ENCODE measurements at places on chromosomes 3 and 15.

GRCh38 chr3:4986782-4987537, 7.7 kb downstream of the BHLHE40 start:
- DNase-seq, result peak; percentile 97

DNA sequence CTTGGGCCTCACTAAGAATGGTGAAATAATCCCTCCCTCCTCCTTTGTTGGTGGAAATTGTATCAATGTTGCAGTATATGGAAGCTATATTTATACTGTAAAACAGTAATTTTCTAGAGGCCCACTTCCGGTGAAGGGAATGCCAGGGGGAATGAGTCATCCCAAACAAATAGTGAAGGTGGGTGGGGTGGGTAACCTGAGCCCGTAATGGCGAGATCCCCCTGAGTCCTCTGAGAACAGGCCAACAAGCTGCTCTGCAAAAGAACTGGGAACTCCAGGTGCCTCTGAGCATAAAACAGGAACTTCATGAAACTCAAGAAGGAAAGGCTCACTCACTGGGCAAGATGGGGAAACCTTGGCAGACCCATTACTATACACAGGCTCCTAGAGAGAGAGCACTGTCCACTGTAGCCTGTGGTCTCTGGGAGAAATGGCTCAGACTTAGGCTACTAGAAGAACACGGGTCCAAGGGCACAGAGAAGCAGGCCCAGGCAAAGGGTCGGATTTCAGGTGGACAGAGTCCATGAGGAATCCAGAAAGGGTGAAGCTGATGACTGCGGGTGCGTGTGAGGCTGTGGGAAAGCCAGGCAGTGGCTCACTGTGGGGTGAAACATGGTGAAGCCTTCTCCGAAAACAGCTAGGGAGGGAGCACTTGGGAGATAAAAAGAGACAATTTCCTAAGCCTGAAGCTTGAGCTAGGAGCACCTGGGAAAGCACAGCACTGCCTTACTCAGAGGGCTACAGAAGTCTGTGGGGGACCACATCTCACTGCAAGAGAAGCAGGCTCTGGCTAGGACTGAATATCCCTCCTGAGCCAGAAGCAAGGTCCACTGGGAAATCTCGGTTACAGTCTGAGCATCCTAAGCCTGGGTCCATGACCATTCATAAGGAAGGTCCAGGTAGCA, 19.8 kb downstream of the LARP6 start:
- peak; percentile 84 for DNase-seq

- DNase-seq, result no peak
Observed at GRCh38 chr15:100687582-100688141, 85.3 kb downstream of the ASB7 start.

DNA sequence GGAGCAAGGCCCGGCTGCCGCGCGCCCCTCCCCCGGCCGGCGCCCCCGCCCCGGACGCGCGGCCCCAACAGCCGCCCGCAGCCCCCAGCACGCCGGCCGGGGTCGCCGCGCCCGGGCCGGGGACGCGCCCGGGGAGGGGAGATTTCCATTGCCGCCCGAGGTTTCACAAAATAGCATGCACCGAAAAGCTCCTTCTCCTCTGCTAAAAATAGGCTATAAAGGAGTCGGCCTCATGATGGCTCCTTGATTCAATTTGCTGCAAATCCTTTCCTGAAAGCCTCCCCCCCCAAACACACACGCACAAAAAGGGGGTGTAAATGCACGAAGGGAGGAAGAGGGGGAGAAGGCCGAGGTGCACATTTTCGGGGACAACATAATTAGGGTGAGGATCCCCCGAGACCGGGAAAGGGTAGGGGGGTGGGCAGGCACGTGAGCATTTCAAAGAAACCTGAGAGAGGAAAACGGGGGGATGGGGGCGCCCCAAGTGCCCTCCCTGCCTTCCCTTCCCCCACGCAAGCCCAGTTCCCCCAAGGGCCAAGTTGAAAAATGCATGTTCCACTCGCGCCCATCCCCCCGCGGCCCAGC, 734 bp downstream of the TBL1XR1 start:
- DNase-seq, result peak; percentile 72

GRCh38 chr3:58039601-58040000, 31.4 kb downstream of the FLNB start:
- DNase-seq, result no peak

- peak; percentile 11 for DNase-seq
Observed at GRCh38 chr15:70410371-70410985, 312.8 kb upstream of the TLE3 start.

- no peak for DNase-seq
Observed at GRCh38 chr3:188392076-188392475, 238.1 kb downstream of the LPP start.

- DNase-seq, result no peak
Observed at GRCh38 chr3:71348001-71348632, 235.4 kb downstream of the FOXP1 start.

DNA sequence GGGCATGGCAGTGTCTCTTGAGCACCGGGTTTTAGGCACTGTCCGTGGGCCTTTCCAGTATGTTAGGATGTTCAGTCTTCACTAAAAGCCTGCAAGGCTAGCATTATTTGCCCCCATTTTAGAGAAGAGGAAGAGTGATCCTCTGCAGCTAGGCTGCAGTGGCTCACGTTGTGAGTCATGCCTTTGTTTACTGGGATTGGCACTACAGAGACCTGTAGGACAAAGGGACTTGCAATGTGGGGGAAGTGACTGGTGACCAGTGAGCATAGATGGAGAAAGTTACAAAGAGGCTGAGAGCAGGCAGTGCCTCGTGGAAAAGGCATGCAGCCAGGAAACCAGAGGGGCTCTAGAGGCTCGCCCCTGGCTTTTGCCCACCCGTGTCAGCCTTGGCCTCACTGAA, 26.8 kb upstream of the CPNE9 start:
- no peak for DNase-seq

GRCh38 chr3:61772456-61772855, 211.1 kb downstream of the PTPRG start:
- DNase-seq, result no peak

DNA sequence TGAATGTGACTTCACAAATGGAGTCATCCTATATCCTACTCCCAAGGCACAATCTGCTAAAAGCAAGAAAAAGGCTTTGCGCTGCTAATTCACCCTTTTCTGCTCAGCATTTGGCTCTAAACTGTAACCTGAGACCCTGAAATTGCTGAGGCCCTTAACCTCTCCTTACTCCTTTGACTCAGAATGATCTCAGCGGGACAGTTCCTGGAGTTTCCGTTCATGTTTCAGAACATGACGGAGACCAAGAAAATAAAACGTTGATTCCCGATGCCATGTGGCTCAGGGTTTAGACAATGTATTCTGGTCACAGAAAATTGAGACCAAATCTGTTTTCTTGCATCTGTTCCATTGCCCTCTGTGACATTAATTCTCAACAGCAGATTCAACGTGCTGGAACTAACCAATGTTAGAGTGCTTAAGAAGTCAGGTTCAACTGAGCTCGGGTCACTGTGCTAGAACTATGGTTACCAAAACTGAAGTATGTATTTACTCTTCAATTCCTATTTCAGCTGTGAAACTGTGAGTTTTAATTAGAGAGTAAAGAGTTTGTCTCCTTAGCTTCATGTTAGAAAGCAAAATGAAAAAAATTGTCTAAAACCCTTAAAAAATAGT, 45.4 kb upstream of the TMC3 start:
- peak; percentile 42 for DNase-seq

DNA sequence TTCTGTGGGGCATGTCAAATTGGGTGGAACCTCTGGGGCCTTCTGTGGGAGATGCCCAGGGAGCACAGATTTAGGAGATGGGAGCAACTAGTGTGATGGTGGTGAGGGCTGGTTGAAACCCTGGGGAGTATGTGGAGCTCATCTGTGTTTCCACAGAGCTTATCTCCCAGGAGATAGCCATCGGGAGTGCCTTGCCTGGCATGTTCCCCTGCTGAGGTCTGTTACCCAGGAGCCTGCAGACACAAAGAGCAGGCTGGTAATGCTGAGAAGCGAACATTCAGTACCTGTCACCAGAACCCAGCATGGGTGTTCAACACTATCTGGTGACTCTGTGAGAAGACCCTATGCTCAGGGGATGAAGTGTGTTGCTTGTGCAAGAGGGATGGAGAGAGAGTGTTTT, 85.0 kb downstream of the CLSTN2 start:
- no peak for DNase-seq

GRCh38 chr15:60819860-60820259, 340.9 kb upstream of the ICE2 start:
- DNase-seq, result no peak

DNA sequence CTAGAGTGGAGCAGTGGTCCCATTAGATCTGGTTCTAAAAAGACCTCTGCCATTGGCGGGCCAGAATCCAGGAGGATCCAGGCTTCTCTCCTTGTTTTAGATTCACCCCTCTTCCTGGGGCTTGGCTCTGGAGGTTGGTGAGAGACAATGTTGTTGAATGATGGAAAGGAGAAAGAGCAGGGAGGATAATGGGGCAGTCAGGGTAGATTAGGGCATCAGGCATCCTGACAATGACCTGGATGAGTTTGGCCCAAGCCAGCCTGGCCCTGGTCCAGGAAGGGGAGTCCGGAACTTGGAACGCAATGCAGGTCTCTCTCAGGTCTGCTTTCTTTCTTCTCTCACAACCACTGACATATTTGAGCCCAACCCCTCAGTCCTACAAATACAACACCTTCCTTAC, 260.1 kb upstream of the RASGRP1 start:
- DNase-seq, result no peak

- DNase-seq, result no peak
Observed at GRCh38 chr3:21783839-21784238, 32.8 kb upstream of the ZNF385D start.

- DNase-seq, result no peak
Observed at GRCh38 chr3:179921500-179921899, 115.2 kb downstream of the PEX5L start.

GRCh38 chr15:91537856-91538255, 315.7 kb upstream of the SLCO3A1 start:
- DNase-seq, result no peak

GRCh38 chr15:38652998-38653397, 88.4 kb upstream of the RASGRP1 start:
- no peak for DNase-seq

GRCh38 chr15:61173899-61174689, 55.0 kb downstream of the RORA start:
- DNase-seq, result no peak

Measured in right hindlimb (tissue), 1 donor.